ENCODE measurements at places on chromosomes 3 and 15.

DNA sequence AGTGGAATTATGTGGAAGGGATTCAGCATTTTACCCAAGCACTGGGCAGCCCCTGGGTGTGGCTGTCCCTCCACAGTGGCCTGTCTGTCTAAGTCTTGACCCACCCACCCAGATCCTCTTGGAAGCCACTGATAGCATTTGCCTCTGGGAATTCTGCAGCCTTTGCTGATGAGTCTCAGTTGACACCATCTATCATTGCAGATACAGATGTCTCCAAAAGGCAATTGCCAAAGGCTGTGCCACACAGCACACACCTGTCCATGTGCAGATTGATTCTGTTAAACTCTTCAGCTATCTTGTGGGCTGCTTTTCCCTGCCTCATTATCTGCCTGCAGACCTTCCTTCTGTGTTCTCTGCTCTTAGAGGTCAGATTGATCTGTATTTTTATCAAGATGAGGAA lies 18.1 kb downstream of the CX3CR1 start:
- DNase-seq, result no peak

- DNase-seq, result peak; percentile 37
These were observed 84.8 kb downstream of the PPCDC start for GRCh38 chr15:75107908-75108838.

DNA sequence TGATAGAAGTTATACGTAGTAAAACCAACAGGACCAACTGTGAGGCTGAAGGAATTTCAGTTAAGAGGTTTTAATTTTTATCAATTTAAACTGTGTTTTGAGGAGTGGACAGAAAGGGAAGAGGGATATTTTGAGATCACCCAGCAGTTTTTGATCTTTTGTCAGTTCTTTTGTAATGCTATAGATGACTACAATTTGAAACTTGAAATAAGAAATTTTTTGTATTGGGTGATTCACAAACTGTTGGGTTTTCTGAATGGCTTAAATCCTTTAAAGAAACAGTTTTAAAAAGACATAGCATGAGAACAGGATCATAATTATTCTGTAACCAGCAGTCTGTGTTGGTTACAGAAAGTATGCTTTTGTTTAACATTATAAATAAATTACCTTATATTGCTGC lies 67.4 kb downstream of the TCF12 start:
- DNase-seq, result no peak

DNA sequence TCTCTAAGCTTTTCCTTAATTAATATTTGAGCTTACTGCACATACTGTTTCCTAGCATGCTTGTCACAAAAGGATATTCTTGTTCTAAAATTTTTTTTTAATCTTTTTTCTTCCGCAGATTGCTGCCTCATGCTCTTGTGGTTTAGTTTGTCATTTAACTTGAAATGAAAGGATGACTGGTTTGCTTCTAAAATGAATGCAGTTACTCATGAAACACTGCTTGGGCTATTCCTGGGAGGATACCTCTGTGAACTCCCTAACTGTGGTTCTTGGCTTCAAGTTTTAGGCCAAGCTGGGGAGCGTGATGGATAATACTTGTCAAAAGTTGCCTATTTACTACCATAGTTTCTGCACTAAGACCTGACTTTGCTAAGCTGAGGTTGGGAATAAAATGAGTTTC lies 64.0 kb downstream of the USP13 start:
- no peak for DNase-seq

DNA sequence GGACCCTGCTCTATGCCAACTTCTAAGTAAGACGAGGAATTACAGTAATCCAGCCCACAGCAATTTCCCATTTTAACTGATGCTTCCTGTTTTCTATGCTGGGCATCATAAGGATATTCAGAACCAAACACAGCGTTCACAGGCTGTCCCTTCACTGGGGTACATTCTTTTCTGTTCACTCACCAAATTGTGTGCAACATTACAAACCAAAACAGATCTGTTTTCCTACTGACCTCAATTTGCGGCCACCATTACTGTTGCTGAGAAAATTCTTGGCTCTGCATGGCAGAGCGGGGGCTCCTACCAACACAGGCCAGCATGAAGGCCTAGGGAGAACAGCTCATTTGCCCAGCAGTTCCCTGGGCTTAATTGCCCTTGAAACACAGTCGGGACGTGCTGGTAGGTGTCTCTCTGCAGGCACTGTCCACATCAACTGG lies 76.5 kb downstream of the MYO1E start:
- no peak for DNase-seq

DNA sequence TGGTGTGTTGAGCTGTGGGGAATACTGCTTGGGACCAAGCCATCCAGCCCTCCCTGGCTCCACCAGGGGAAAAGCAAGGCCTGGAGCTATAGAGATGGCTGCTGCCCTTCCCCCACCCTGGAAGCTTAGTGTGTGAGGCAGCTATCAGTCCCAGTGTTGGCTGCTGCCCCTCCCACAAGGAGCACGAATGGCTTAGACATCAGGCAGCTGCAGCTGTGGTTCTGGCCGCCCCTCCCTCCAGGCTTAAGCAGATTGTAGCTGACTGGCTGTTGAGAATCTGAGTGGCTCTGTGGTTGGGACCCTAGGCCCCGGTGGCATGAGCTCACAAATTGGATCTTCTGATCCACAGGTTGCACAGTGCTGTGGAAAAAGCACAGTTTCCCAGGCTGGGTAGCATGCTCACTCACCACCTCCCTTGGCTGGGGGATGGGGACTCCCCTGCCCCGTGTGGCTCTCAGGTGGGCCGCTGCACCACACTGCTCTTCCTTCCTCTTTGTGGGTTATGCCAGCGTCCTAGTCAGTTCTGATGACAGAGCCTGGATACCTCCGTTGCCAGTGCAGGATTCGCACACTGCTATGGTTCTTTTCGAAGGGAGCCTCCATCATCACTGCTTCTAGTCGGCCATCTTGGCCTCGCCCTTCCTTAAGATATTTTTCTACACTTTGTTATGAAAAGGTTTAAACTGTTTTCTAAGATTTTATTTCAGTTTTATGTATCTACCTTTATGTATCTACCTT lies 21.2 kb upstream of the SUCNR1 start:
- DNase-seq, result no peak

DNA sequence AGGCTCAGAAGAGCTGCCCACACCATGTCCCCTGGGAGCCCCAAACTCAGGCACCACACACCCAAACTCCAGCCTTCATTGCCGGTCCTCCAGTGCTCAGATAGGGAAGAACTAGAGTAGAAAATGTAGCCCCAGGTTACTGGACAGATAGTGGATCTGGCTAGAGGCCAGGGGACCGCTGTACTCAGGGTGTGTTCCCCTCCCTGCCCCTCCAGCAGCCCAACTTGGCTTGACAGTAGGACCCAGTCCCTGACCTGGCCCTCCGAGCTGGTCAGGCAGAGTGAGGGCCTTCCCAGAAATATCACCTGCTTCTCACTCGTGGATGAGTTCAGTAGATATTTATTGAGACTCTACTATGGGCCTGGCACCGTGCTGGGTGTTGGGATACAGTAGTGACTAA lies 100.0 kb downstream of the CORO2B start:
- DNase-seq, result no peak

GRCh38 chr3:141798448-141798845 lies 35.2 kb downstream of the GRK7 start:
- no peak for DNase-seq

- no peak for DNase-seq
These were observed 34.8 kb upstream of the RASA2 start for GRCh38 chr3:141452045-141452444.

- no peak for DNase-seq
These were observed 6.5 kb downstream of the ARHGEF3 start for GRCh38 chr3:56795097-56795828.

GRCh38 chr15:63109920-63110319 lies 11.7 kb upstream of the LACTB start:
- DNase-seq, result no peak
